ENCODE measurements at places on chromosomes 6 and 20.

GRCh38 chr6:3650076-3650958 lies 101.2 kb downstream of the PXDC1 start:
- no peak for DNase-seq

- no peak for DNase-seq
Measured at GRCh38 chr20:37727957-37728634, 34.3 kb downstream of the CTNNBL1 start.

GRCh38 chr6:155089746-155090145 lies 94.6 kb downstream of the TIAM2 start:
- no peak for DNase-seq

GRCh38 chr20:63969838-63970713 lies at the start of gene ZNF512B:
Gene ZNF512B, minus strand, starts transcription at chr20:63969930. Its CDS starts 1,980 bp downstream, at chr20:63967950.
- no peak for DNase-seq

GRCh38 chr20:12217382-12217781 lies 299.7 kb downstream of the BTBD3 start:
- DNase-seq: no peak

DNA sequence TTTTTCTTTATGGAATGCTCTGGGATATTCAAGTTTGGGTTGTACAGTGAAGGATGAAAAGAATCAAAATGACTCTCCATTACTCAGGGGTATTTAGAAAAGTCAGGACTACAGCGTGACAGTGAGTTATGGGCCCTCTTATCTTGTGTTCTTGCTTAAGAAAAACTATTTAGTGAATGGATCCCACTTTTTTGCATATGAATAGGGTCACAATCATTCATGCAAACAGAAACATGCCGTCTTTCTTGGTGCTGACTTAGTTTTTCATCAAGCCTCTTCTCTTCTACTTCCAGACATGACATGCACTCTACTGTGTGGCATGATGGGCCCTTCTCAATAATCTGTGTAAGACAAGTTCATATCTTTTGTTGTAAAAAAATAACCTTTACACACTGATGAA lies 488.4 kb upstream of the MMS22L start:
- no peak for DNase-seq

DNA sequence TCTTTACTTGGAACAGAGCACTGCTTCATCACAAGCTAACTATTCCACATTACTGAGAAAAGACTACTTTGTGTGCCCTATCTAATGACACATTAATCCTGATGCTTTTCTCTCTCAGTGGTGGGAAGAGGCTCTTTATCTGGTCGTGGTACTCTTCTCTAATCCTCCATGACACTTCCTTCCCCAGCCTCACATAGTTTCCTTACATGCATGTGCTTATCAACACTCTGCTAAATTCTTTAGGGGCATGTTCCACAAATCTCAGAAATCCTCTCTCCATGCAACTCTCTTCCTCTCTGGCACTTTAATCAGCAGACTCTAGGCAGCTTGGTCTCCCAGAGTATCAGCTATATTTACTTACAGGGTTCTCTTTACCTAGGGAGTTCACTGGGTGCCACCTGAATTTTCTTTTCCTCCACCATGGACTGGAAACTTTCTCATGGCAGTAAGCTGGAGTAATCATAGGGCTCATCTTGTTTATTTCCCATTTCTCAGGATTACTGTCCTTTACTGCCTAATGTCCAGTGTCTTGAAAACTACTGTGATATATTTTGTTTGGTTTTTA lies 27.0 kb upstream of the SLC22A2 start:
- DNase-seq: no peak

GRCh38 chr6:146305951-146306350 lies 237.7 kb upstream of the RAB32 start:
- no peak for DNase-seq

DNA sequence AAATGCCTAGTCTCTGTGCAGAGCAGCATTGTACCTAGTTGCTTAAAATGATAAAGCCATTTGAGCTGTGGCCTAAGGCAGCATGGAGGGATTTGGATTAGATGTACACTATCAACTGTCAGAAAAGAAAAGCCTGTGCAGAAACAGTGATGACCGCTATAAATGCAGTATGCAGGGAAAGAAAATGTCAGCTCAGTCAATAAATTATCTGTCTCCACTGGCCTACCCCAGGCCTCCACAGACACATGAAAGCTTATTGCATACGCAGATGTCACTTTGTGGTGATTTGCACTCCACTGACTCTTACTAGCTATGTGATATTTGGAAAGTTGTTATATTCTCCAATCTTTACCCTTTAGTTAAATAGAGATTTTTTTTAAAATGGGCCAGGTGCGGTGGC lies 221.9 kb upstream of the OPRM1 start:
- no peak for DNase-seq

DNA sequence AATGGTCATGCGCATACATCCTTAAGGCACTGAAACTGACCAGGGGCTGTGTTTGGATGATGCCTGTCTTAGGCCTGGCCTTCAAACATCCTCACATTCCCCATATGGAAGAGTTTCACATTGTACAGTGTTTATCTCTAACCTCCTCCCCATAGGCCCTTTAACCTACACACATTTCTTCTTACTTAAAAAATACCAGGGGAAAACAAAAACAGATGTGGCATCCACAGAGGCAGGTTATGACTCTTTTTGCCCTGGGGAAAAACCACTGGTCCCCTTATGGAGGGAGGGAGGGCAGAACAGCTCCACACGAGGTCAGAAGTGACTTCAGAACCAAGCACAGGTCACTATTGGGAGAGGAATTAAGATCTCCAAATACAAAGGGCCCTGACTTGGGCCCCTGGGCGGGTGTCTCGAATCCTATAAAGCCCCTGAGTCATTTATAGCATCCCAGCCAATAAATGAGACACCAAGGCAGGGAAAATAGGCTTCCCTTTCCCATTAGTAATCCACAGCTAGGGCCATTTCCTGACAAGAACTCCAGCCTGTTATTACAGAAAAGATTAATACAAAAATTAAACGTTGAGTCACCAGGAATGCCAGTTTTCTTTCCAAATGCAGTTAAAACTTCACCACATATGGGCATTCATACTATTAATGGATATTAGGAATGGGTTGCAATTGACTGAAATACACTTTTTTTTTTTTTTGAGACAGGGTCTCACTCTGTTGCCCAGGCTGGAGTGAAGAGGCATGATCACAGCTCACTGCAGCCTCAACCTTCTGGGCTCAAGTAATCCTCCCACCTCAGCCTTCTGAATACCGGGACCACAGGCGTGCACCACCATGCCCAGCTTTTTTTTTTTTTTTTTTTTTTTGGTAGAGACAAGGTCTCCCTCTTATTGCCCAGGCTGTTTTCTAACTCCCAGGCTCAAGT lies 107.2 kb downstream of the ATP9A start:
- DNase-seq: no peak

DNA sequence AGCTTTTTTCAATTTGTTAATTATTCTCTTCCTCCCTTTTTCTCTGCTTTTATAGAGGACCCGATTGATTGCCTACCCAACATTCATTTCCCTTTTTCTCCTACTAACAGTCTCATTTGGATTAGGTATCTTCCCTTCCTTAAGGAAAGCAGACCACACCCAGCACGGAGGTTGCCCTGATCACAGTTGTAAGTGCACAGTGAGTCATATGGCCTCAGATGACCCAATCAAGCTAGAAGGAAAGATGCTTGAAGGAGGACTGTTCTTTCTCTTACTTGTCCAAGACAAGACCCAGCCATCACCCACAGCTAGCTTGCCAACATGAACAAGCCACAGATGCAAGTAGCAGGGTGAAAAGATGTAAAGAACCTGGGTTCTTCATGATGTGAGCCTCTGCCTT lies 518.6 kb downstream of the PKHD1 start:
- DNase-seq: no peak

DNA sequence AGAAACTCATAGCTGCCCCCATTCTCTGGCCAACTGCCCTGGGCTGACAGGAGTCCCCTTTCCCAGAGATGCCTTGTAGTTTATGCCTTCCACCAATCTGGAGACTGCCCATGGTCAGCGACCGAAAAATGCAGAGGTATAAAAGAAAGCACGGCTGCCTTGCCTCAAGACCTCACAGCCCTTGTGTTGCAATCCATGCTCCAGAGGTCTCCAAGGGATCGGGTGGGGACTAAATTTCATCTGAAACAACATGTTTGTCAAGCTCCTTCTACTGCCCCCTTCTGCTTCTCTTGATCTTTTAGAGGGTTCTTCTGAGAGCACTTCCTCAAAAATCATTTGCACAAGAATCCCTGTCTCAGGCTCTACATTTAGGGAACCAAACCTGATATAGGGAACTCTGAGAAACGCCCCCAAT lies 128.8 kb downstream of the PLCB1 start:
- no peak for DNase-seq

DNA sequence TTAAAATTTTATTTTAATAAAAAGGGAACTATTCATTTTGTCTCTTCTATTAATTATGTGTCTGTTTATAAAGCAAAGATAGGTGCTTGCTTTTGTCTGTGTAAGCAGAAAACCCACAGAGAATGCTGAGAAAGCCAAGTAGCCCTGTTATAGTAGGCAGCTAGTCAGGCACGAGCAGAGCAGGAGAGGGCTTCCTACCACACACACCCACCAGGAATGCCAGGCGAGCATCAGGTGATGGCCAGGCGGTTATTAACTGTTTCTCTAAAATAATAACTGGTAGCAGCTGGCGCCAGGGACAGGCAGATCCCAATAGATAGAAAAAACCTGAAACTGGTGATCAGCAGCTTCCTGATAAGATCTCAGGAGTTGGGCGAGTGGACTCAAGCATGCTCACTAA lies 15.7 kb downstream of the C6orf15 start:
- no peak for DNase-seq

DNA sequence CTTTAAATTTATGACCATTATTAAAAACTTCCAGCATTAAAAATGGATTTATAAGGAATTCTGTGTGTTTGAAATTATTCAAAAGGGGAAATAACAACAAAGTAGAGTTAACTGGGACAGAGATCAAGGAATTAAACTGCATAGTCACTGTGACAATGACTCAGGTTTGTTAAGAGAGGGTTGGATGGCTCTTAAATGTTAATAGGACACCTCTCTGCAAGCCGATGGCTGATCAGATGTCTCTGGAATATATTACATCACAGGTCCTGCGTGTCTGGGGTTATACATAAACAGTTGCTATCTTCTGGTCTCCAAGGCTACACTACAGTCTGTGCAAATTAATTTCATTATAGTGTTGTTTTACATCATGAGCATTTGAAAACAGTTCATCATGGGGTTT lies 574.3 kb downstream of the COL12A1 start:
- no peak for DNase-seq

DNA sequence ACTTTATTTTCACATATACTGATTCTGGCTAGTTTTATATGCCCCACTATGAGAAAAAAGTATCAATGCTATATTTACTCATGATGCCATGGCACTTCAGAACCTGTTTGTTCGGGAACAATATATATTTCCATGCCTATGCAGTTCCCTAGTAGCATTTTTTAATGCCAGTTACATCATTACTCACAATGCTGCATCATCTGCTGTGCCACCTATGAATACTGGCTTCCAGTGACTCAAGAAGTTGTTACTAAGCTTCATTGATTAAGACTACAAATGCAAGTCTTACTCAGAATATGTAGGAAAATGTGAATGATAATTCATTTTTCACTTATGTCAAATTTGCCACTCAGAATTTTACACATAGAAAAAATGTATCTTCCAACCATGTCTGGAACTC lies 97.9 kb downstream of the MAFB start:
- DNase-seq: no peak

- DNase-seq: no peak
Measured at GRCh38 chr6:168414336-168415097, 26.5 kb upstream of the SMOC2 start.

DNA sequence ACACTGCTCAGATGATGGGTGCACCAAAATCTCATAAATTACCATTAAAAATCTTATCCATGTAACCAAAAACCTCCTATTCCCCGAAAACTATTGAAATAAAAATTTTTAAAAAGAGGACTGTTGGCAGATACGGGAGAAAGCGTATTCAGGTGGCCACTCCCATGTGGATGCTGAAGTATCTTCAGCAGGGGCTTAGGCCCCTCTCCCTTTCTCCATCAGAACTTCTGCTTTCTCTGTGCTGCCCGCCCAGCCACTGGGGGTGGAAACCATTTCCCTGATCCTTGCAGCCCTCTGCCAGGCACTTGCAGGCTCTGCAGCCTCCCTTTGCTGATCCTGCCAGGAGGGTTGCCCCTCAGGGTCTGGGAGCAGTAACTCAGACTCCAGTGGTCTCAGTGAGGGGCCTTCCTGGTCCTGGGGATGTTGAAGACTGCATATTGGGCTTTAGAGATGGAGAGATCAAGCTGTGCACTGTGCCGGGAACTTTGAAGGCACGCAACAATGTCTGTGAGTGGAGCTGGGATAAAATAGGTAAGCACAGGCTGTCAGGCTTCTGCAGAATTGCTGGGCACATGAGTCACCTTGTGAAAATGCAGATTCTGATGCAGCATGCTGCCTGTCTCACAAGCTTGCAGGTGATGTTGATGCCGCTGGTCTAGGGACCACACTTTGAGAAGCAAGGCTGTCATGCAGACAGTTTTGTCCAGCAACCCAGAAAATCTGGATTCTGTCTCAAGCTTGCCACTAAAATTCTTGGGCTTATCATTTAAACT lies 59.6 kb downstream of the SLC24A3 start:
- no peak for DNase-seq

DNA sequence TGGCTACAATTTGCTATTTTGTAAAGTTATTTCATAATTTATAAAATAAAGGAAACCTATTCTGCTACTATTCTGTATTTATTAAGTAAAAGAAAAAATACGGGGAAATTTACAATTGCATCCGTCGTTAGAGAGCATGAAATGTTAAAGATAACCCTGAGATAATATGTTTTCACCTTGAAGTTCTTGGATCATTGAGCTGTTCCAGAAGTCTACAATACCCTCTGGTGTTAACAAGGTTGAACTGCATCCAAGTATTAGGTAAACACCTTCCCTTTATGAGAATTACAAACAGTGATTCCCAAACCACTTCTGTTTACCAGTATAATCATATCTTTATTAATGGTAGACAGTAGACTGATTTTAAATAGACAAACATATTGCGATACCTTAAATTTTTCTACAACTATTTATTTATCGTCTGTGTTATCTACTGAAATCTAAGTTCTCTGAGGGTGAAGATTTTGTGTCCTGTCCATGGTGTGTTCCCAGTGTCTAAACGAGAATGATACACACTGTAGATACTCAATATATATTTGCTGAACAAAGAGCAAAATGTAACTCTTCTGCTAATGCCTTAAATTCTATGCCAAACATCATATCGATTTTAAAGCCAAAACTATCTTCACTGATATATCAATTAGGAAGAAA lies 28.2 kb downstream of the TBC1D32 start:
- no peak for DNase-seq

GRCh38 chr6:24861934-24862333 lies 63.2 kb upstream of the ARMH2 start:
- DNase-seq: no peak

DNA sequence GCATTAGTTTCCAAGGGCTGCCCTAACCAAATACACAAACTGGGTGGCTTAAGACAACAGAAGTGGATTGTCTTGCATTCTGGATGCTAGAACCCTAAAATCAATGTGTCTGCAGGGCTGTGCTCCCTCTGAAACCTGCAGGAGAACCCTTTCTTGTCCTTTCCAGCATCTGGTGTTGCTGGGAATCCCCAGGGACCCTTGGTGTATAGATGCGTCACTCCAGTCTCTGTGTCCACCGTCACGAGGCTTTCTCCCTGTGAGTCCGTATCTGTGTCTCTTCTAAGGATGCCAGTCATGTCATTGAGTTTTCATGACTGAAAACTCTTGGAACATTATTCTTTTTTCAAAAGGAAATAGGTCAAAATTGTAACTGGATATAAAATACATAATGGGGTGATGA lies 142.9 kb downstream of the RNASET2 start:
- no peak for DNase-seq

Data from CMK (cell line).